CD4-positive, alpha-beta T cell treated with Interleukin-2 at 100 ng/mL for 4 hours (primary cell): ENCODE measurements at places on chromosomes 1 and 21.
A peak's percentile ranks its signal among the peaks of the same experiment; 100 is the strongest.

DNA sequence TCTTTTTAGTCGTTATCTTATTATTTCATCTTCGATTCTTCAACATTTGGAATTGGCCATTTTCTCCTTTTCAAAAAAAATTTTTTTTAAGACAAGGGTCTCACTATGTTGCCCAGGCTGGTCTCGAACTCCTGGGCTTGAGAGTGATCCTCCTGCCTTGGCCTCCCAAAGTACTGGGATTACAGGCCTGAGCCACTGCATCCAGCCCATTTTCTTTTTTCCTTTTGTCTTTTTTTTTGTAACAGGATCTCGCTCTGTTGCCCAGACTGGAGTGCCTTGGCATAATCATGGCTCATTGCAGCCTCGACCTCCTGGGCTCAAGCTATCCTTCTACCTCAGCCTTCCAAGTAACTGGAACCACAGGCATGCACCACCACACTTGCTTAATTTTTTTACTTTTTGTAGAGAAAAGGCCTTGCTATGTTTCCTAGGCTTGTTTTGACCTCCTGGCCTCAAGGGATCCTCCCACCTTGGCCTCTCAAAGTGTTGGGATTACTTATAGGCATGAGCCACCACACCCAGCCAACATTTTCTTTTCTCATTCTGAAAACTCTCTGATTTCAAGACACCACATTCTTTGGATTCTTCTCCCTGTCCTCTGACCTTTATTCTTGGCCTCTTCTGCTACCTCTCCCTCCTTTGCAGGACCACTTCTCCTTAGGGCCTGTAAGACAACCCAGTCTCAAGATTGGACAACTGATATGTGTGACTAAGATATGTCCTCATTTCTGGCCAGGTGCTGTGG, 6.0 kb upstream of the MAP1LC3C start:
- no peak for DNase-seq

GRCh38 chr21:33747420-33747819, 105.1 kb downstream of the ITSN1 start:
- DNase-seq, result no peak

- DNase-seq, result no peak
Measured at GRCh38 chr1:20469406-20470076, 16.5 kb downstream of the CAMK2N1 start.

DNA sequence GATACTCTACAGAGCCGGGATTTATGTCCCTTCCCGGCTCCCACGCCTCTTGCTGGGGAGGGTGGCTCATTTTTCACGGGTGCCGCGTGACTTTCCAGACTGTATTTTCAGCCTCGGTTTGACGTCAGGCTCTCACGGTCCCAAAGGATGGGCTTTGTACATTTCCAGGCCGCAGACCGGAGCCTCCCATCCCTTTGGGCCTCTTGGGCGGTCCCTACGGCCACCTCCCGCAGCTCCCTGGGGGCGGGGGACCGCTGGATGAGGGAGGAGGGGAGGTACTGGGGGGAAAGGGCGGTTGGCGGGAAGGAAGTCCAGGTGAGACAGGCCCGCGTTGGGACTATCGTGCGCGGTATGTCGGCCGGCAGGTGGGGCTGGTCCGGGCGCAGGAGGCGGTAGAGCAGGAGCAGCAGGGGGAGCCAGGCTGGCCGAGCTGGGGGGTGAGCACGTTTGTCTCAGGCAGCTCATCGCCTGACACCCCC, 17.9 kb downstream of the UBL4B start:
- no peak for DNase-seq

DNA sequence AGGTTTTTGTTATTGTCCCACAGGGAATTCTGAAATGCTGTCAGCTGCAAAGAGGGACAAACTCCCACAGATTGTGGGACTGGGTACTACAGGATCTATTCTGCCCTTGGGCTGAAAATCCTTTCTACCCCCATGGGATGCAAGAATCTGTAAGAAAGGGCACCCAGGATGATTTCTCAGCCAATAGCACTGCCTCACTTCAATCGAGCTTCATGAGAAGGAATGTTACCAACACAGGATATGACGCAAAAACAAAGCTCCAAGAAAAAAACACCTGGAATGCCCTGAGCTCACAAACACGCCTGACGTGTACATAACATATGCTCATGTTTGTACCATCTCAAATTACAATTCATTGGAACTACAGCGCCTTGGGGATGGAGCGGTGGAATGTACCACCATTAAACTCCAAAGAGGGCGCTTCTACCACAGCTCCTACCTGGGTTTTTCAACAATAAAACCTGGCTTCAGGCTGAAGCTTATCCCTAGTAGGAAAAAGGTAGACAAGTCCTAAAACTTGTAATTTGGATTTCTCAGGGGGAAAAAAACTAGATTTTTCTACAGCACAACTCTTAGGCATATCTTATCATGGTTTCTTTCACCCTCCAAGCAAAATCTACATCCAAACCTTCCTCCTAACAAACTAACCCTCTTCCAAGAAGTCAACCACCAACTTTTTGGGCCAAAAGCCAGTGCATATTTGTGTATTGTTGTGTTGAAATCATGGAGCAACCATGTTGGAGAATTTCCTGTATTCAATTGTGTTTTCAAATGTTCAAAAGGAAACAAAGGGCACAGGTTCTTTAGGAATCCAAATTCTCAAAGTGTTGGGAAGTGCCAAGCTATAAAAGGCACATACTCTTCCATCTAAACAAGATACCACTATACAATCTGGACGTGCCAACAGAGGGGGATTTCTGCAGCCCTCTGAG, 78.9 kb downstream of the TGFBR3 start:
- no peak for DNase-seq

- DNase-seq, result no peak
Measured at GRCh38 chr1:230286890-230287269, 139.3 kb downstream of the PGBD5 start.

DNA sequence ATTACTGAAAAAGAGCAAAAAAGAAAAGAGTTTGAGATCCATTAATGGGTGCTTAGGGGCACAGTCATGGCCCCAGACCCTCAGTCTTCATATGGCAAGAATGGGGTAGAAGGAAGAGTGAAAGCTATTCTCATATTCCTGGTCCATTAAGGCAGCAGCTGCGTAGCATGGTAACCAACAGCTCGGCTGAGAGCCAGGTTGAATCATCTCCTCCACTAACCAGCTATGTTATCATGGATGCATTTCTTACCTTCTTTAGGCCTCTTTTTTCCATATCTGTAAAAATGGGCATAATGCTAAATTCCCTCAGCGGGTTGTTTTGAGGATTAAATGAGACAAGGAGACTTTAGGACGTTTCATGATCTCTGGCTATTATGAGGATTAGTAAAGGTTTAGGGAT, 15.0 kb upstream of the SARS1 start:
- DNase-seq, result no peak

GRCh38 chr1:94014635-94015488, 105.6 kb upstream of the GCLM start:
- no peak for DNase-seq

GRCh38 chr1:6873298-6874015, 88.2 kb downstream of the CAMTA1 start:
- DNase-seq, result no peak

- DNase-seq, result no peak
Measured at GRCh38 chr1:183907070-183907469, 102.2 kb downstream of the RGL1 start.

DNA sequence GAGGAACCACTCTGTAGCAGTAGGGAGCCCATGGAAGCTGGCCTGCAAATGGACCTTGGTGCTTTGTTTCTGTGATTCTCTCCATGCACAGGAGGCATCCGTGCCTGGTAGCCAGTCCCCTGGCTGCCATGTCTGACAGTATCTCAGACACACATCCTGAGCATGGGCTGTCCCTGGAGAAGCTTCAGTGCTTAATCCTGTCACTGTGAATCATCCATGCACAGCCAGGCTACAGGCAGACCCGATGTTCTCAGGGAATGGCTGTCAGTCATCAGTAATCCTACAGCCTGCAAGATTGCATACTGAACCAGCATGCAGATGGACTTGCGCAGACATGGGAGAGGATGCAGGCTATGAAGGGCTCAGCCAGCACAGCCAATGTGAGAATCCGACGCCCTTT, 606.3 kb upstream of the PLXNA2 start:
- no peak for DNase-seq

DNA sequence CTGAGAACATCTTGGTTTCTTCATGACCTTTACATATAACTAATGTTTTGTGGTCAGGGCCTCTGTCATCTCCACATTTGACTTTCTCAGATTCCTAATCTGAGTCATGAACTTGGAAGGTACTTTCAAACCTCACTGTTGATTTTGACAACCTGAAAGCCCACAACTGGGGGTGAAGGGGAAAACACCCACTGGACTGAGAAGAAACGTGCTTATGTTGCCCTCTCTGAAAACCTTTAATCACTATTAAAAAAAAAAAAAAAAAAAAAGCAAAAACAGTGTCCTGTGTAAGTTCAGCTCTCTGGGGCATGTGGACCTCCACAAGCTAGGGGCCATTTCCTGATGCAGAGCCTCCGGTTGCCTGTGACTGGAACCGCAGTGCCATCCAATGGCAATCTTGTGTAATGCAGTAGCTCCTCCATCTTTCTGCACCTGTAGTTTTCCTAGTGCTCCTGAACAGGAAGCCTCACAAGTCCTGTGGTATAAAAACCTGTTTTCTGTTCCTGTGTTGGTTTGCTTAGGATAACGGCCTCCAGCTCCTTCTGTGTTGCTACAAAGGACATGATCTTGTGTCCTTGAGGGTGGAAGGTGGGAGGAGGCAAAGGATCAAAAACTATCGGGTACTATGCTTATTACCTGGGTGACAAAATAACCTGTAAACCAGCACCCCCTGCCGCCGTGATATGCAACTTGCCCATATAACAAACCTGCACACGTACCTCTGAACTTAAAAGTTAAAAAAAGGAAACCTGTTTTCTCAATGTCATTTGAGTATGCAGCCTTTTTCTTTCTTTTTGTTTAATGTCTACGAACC, 124.5 kb downstream of the ZNF648 start:
- no peak for DNase-seq

- DNase-seq, result no peak
Measured at GRCh38 chr1:3313576-3313950, 140.9 kb upstream of the ARHGEF16 start.

GRCh38 chr21:38505654-38506523, 7.6 kb upstream of the ERG start:
- peak; percentile 17 for DNase-seq

- no peak for DNase-seq
Measured at GRCh38 chr1:183303901-183304300, 114.3 kb downstream of the NMNAT2 start.

- no peak for DNase-seq
Measured at GRCh38 chr1:25908161-25908560, 1.9 kb upstream of the STMN1 start.

- DNase-seq, result peak; percentile 47
Measured at GRCh38 chr1:21232044-21232443, 55.3 kb upstream of the EIF4G3 start.

GRCh38 chr1:192763756-192764155, 45.1 kb upstream of the RGS2 start:
- no peak for DNase-seq

- no peak for DNase-seq
Measured at GRCh38 chr1:219472596-219472995, 140.3 kb downstream of the ZC3H11B start.

- no peak for DNase-seq
Measured at GRCh38 chr1:201791051-201791778, 37.7 kb upstream of the IPO9 start.

- no peak for DNase-seq
Measured at GRCh38 chr1:103516283-103516682, 9.2 kb upstream of the RNPC3 start.

GRCh38 chr21:15164678-15165303, 100.0 kb upstream of the NRIP1 start:
- no peak for DNase-seq

GRCh38 chr1:64060611-64061302, 142.7 kb upstream of the UBE2U start:
- DNase-seq, result no peak

GRCh38 chr21:30605968-30606367, 5.1 kb downstream of the KRTAP22-1 start:
- DNase-seq, result no peak

DNA sequence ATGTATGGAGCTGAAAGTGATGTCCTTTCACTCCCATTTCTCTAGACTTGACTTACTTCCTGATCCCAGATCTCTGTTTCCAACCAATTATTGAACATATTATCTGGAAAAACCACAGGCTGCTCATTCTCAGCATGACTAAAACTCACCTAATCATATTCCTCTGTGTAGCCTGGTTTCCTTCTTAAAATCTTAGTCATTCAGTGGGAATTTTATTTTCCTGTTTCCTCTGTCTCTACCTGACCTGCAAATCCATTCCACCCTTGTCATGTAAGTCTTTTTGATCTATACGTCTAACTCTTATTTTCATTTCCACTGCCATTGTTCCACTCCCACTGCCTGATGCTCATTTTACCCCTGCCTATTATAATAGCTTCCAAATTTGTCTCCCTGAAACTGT, 67.9 kb upstream of the APOBEC4 start:
- no peak for DNase-seq

- no peak for DNase-seq
Measured at GRCh38 chr1:150695561-150695960, 1.4 kb downstream of the GOLPH3L start.

- DNase-seq, result no peak
Measured at GRCh38 chr1:201391651-201392511, 7.2 kb downstream of the LAD1 start.

DNA sequence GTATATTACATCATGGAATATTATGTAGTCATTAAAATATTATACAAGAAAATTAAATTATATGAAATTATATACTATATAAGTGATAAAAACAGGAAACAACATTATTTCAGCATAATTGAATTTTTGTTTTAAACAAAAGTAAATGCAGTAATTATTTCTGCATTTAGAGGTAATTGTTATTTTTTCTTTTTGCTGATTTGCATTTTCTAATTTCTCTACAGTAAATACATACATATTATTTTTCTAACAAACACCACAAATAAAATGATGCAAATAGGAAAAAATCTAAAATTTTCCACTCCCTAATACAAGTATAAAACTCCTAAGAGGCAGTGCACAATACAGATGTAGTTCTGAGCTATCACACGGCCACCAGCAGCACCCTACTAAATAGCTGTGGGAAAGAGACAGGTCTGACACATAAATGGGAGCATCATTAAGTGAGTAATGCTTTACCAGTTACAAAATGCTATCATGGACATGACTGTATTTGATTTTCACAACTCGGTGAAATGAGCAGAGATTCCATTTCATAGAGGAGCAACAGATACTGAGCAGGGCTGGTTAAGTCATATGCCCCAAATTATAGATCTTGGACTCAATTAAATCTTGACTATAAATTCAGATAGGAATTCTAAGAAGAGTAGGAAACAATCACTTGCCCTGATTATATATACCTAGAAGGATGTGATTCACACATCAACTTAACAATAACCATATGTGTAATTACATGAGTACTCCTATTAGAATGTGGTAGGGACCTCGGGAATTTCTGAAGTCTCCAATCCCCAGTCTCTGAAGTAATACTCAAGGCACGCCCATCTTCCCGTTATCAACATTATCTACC, 49.0 kb downstream of the NRIP1 start:
- no peak for DNase-seq
